Gastrocnemius medialis (tissue), 4 donors: ENCODE measurements at places on chromosomes 5 and 9. TPM values are rescaled to one million over a fixed set of nuclear protein-coding genes. Genes with fewer than 3 reads are reported as not detected.

The NCS1 gene
- total RNA-seq = 2.1 TPM

The IL33 gene
- 2.1 TPM for total RNA-seq

The ARID3C gene
- not detected for total RNA-seq

The SLC22A4 gene
- total RNA-seq = 5.7 TPM

The GRXCR2 gene
- total RNA-seq = not detected

The MAP1B gene
- total RNA-seq = 120 TPM

The OLFML2A gene
- total RNA-seq = 41.8 TPM

The SLC6A7 gene
- total RNA-seq = not detected

The TAF11L2 gene
- not detected for total RNA-seq

The GDNF gene
- 6.0 TPM for total RNA-seq

The GRM6 gene
- not detected for total RNA-seq

The PLK2 gene
- 14.7 TPM for total RNA-seq

The ELAVL2 gene
- total RNA-seq = not detected

The JADE2 gene
- total RNA-seq = 17.3 TPM

The PHF19 gene
- 12.0 TPM for total RNA-seq

The ADRB2 gene
- 17.3 TPM for total RNA-seq

The RNF208 gene
- total RNA-seq = 6.5 TPM

The TMEM252 gene
- not detected for total RNA-seq

The SEMA6A gene
- 2.5 TPM for total RNA-seq

The DIRAS2 gene
- not detected for total RNA-seq

The KLHL9 gene
- total RNA-seq = 5.2 TPM

The SOHLH1 gene
- not detected for total RNA-seq

The ZNF300 gene
- 0.26 TPM for total RNA-seq

The ISL1 gene
- total RNA-seq = not detected

The ARHGEF39 gene
- total RNA-seq = not detected

The LTC4S gene
- 12.6 TPM for total RNA-seq

The ORM2 gene
- not detected for total RNA-seq
